ENCODE measurements at places on chromosomes 11 and 22.

DNA sequence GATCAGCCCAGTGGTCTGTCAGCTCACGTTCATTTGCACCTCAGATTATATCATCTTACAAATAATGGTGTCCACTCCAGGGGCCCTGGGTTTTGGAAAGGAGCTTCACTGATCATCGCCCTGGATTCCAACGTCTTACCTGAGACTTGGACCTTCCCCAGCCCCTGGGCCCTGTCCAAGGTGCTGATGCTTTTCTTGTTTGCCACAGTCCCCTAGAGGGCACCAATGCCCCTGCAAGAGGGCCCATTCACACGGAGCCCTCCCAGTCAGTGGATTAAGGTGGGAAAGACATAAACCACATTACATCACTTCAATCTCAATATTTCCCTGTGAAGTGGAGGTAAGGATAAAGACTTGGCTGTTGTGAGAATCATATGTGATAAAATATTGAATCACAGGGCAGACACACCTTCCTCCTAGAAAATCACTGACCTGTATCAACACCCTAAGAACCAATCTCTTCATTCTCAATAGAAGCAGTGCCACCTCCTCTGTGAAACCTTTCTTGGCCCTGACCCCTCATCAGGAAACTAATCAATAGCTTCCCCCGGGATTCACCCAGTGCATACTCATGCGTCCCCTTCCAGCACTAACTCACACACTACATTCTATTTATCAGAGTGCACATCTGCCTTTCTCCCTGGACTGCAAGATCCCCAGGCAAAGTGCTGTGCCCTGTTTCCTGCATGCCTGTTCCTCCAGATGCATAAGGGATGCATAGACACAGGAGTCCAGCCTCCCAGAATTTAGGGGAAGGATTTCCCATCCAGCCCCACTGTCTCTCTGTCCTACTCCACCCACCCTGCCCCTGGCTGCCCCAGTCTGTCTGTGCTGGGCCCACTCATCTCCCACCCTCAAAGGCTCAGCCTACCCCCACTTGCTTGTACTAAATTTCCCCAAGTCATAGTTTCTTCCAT is 167.0 kb downstream of the BUD13 start:
- DNase-seq: no peak

- no peak for DNase-seq
Measured at GRCh38 chr22:42716649-42717127, 4.0 kb downstream of the A4GALT start.

DNA sequence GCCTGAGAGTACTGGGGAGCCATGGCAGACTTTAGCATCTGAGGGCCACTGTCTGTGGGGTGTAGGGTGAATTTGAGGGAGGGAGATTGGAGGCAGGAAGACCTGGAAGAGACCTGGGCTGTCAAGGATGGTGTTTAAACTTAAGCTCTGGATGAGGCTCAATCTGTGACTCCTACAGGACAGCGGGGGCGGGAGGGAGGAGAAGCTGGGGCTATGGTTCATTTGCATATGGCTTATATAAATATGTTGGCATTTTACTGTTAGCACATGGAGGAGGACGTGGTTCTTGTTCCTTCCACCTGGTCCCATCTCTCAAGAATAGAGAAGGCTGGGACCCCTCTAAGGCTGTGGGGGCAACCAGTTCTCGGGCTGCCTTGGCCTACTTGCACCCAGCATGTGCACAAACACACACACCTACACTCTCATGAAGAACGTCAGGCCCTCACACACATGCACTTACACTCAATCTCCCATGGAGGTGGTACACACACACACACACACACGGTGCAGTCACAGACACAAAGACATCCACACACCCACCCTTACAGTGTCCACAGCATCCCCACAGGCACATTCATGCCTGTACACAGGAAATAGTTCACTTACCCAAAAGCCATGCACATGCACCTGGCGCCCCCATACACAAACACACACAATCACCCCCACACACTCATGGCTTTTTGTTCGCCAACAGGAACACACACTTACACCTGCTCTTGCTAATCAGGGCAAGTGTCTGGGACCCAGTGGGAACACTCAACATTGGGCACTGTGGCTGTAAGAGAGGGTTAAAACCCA is 81.3 kb downstream of the PDE2A start:
- DNase-seq: no peak

DNA sequence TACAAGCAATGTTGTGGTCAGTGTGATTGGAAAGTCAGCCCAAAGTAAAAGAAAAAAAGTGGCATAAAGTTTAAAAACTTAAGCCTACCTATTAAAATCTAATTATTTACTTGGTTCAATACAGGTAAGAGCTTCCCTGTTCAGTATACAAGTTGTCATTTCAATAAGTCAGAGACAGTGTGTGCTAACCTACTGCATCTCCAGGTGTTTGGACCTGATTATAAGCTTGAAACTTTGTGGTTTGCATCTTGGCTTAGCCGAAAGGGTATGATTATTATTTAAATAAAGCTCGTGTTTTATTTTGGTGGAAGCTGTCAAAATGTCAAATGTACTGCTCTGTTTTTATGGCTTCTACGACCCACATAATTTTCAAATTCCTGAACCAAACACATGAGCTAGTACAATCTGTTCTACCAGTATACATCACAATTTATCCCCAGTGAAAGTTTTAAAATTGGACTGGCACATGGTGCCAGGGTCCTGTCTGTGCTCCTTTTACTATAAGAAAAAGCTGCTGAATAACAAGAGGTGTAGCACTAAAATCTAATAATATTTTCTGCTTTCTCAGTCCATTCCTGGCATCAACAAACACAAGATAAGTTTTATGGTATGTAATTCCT is 103.9 kb upstream of the ANO3 start:
- no peak for DNase-seq

DNA sequence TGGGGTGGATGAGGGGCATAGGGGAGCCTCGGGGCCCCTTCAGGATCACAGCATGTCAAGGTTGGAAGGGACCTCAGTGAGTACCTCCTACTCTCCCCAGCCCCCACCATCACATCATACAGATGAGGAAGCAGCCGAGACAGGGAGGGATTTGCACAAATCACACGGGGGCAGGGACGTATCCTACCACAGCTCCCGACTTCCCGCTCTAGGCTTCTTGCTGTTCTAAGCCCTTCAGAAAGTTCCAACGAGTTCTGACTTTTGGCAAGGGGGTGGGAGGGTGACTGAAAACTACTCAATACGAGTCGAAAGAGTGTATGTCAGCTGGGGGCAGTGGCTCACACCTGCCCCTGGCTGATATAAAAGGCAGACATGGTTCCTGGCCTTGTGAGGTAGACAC is 4.7 kb upstream of the RAD9A start:
- no peak for DNase-seq

- no peak for DNase-seq
Measured at GRCh38 chr22:49263101-49263500, 564.6 kb downstream of the BRD1 start.

DNA sequence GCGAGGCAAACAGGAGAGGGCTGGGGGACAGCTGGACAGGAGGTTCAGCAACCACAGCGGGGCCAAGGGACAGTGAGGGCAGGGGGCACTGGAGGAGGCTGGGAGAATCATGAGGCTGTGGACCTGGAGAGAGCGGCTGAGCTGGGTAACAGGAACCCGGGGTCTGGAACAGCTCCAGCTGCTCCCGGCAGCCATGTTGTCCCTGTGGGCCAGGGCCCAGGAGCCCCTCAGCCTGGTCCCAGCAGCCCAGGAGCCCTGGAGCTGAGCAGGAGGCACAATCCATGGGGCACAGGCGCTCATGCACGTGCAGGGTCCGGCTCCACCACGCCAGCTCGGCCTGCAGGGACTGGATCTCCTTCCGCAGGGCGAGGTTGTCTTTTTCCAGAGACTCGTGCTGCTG is 7.4 kb downstream of the BATF2 start:
- no peak for DNase-seq

DNA sequence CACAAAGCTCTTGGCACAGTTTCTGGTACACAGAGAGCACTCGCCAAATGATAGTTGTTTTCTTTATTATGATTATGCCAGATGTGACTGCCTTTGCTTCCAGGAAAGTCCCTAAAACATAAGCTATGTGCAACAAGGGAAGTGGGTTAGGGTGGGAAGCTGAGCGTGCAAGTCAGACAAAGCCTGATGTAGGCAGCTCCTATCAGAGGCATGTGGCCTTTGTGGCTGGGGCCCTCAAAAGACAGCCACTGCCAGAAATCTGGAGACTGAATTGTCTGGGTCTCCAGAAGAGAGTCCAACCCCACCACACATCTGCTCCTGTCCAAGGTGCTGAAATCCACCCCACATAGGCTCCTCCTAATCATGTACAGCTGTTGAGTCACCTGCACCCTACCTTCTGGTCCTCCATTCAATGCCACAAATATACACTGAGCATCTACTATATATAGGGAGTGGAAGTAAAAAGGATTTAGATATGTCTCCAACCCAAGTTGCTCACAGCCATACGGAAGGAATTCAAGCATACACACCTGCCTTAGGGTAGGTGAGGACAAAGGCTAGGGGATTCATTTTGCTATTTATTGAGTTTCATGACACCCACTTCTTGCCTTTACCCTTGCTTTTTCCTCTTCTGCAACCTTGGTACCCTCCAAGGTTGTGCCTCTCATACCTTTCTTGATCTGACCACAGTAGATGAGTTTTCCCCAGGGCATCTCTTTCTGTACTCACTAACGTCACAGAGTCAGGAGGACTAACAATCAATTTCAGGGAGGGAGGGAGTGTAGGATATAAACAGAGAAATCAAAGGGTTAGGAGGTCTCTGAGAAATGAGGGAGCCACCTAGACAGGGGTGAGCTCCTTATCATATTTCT is 12.4 kb downstream of the SEC14L3 start:
- no peak for DNase-seq

GRCh38 chr22:30947816-30948454 is 20.6 kb downstream of the MORC2 start:
- no peak for DNase-seq

DNA sequence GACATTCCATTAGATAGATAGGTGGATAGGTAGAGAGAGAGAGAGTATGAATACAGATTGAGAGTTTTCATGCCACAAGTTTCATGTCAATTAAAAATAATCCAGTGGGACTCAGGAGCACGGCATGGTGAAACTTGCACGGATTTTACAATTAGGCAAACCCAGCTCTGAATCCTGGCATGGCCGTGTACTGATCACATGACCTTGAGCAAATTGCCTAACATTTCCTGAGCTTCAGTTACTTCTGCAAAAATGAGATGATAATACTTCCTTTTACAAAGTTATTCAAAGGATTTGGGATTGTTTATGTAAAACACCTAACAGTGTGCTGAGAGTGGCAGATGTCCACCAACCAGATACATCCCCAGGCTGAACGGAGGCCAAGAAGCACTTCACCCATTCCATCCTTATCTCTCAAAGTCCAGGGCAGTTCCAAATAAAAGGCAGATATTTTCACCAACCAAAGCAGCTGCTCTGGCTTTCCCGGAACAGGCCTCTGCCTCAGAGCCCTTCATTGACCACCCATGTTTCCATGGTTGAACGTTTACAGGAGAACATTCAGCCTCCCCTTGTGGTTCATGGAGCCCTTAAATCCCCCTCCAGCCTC is 17.9 kb downstream of the APLNR start:
- DNase-seq: no peak

DNA sequence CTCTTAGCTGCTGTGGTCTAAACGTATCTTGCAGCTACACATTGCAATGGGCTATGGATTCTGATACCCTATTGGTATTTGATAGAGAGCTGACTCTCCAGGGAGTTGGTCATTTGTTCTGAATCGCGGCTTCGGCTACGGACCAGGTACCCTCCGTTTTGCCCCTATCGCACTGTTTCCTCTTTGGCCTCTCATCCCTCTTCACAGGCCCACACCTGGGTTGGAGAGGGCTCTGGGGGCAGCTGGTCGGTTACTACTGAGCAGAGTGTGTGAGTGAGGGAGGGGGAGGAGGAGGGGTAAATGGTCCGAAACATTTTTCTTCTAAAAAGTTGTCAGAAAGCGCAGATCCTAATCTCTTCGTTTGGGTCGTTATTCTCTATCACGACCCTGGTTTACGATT is 48.8 kb upstream of the HSD17B12 start:
- DNase-seq: no peak

- DNase-seq: no peak
Measured at GRCh38 chr11:84145616-84146185, 859.5 kb upstream of the CCDC90B start.

Data from T-helper 2 cell (primary cell).